Heart left ventricle (tissue), 16 donors: ENCODE measurements at places on chromosomes 1 and 21. TPM values are rescaled to one million over a fixed set of nuclear protein-coding genes. Genes with fewer than 3 reads are reported as not detected.

DNA sequence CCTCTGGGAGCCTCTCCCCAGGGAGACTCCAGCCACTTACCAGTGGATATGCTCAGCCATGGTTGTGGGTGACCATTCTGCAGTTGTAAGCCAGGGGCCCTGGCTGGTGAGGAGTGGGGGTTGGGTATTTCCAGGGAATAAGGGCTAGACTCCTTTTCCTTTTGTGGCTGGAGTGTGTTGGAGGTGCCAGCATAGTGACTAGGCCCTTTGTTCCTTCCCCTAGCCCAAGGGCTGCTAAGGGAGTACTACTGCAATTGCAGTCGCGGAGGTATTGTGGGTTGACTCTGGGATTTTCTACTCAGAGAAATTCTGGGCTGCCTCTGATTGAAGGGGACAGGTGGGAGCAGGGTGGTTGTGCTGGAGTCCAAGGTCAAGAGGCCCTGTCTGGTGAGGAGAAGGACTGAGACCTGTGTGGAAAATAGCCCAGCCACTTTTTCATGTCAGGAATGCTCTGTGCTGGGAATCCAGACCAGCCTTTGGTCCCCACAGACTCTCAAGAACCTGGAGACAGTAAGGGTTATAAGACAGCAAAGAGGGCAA, 43.1 kb downstream of the MROH9 start:
- no peak for DNase-seq

Gene RALGPS2
- total RNA-seq, result 6.6 TPM

GRCh38 chr1:58748666-58749065, 35.2 kb downstream of the JUN start:
- no peak for DNase-seq

- DNase-seq, result no peak
Observed at GRCh38 chr1:53600561-53600960, 138.4 kb downstream of the GLIS1 start.

Gene PIK3CD
- 4.0 TPM for total RNA-seq

Gene BSND
- not detected for total RNA-seq

DNA sequence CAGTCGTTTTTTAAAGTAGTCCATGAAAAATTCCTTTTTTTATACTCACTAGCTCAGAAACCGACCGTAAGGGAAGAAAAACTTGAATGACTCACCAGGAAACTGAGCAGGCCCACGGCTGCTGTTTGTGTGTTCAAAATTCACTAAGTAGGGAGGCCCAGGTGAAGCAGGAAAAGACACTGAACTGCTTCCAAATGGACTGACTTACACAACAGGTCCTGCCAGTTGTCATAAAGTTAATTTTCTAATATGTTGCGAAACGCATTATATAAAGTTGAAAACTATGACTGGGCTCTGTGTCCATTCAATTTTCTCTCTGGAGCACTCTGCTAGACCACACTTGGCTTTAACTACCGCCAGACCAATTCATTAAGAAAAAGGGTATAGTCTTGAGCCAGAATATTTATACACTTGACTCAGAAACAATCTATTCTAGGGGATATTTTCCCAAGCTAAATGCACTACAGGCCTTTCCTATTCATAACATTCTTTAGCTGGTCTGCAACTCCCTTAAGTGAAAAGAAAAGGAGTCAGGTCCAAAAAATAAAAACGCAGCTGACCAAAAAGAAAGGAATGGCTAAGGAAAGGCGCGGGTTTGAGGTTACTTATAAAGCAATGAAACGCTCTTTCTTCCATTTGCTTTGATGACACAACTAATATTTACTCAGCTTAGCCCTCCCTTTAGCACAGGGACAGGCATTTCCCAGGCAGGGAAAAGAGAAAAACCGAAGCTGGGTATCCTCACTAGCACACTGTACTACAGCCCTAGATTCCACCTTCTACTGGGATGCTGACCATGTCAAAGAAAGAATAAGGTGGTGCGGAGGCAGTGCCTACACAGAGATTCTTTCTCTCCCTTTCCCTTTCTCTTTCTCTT, 306.3 kb upstream of the ESRRG start:
- DNase-seq, result no peak

DNA sequence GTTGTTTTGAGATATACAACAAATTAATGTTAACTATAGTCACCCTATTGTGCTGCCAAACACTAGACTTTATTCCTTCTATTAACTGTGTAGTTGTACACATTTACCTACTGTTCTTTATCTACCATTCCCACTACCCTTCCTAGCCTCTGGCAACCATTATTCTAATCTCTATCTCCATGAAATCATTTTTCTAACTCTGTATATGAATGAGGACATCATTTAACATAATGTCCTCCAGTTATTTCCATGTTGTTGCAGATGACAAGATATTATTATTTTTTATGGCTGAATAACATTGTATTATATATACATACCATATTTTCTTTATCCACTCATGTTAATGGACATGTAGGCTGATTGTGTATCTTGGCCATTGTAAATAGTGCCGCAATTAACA, 366.3 kb downstream of the TBX15 start:
- no peak for DNase-seq

DNA sequence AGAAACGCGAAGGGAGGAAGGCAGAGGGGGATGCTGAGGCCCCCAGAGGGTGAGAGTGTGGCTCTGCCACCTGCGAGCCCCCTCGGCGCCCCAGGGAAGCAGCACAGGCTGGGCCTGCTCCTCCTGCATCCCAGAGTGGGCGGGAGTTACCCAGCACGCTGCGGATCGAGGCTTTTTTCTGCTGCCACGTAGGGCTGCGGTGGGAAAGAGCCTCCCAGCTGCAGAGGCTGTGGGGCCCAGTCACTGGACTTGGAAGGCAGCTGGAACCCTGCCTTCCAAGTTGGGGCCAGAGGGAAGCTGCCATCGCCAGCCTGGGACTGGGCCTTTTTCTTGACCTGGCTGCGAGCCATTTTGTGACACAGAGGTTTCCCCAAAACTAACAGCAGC, 2.3 kb upstream of the GRIK3 start:
- DNase-seq, result no peak

GRCh38 chr1:240652549-240652948, 40.6 kb upstream of the GREM2 start:
- DNase-seq, result no peak

- no peak for DNase-seq
Observed at GRCh38 chr1:51859333-51859732, 19.2 kb downstream of the NRDC start.

GRCh38 chr1:64834734-64835133, 89.9 kb downstream of the RAVER2 start:
- no peak for DNase-seq

Gene PDE9A
- total RNA-seq, result 2.8 TPM

- DNase-seq, result peak; percentile 56
Observed at GRCh38 chr1:6098303-6099215, 52.9 kb downstream of the KCNAB2 start.

- DNase-seq, result no peak
Observed at GRCh38 chr1:163230827-163231226, 28.1 kb upstream of the RGS5 start.

- DNase-seq, result no peak
Observed at GRCh38 chr21:32382108-32382644, 10.6 kb downstream of the URB1 start.

Gene NBPF19
- total RNA-seq, result 4.7 TPM

DNA sequence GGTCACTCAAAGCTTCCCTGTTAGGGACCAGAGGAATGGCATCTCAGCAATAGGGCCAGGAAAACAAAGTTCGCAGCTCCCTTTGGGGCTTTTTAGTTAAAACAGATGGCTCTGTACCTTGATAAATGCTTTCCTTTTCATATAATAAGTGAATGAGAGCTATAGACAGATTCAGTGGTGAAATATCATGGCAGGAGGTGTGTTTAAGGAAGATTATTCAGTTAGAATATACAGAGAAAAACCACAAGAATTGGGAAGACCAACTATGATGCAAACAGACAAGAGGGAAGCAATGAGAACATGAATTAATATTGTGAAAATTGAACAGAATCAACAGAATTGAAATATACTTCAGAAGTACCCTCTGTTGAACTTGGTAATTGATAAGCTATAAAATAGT, 379.4 kb downstream of the PLPP3 start:
- DNase-seq, result no peak

- DNase-seq, result no peak
Observed at GRCh38 chr1:22817462-22817861, 106.8 kb downstream of the EPHB2 start.

GRCh38 chr1:25460020-25460419, 29.3 kb downstream of the MACO1 start:
- DNase-seq, result peak; percentile 40

Gene SHE
- total RNA-seq, result 13.1 TPM

Gene KRTAP7-1
- total RNA-seq, result not detected

DNA sequence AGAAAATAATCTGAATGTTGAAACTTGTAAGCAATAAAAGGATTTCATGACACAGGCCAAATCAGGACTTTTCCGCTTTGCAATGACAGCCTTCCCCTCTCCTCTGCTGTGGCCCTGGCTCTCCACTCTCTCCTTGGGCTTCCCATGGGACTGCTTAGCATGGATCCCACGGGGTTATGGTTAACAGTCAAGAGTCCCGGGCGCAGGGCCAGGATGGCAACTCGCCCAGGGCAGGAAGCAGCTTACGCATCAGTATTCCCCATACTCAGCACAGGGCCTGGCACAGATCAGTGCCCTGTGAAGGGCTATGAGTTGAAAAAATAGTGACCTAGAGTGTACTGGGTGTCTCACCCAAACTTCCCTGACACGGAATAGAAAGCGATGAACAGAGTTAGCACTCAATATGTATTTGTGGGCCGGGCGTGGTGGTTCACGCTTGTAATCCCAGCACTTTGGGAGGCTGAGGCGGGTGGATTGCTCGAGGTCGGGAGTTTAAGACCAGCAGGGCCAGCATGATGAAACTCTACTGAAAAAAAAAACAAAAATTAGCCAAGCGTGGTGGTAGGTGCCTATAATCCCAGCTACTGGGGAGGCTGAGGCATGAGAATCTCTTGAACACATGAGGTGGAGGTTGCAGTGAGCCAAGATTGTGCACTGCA, 29.1 kb upstream of the GRHL3 start:
- peak; percentile 85 for DNase-seq

Gene RNU1-3
- total RNA-seq, result 2,349 TPM

- no peak for DNase-seq
Observed at GRCh38 chr1:92921031-92922023, 39.9 kb downstream of the DIPK1A start.

DNA sequence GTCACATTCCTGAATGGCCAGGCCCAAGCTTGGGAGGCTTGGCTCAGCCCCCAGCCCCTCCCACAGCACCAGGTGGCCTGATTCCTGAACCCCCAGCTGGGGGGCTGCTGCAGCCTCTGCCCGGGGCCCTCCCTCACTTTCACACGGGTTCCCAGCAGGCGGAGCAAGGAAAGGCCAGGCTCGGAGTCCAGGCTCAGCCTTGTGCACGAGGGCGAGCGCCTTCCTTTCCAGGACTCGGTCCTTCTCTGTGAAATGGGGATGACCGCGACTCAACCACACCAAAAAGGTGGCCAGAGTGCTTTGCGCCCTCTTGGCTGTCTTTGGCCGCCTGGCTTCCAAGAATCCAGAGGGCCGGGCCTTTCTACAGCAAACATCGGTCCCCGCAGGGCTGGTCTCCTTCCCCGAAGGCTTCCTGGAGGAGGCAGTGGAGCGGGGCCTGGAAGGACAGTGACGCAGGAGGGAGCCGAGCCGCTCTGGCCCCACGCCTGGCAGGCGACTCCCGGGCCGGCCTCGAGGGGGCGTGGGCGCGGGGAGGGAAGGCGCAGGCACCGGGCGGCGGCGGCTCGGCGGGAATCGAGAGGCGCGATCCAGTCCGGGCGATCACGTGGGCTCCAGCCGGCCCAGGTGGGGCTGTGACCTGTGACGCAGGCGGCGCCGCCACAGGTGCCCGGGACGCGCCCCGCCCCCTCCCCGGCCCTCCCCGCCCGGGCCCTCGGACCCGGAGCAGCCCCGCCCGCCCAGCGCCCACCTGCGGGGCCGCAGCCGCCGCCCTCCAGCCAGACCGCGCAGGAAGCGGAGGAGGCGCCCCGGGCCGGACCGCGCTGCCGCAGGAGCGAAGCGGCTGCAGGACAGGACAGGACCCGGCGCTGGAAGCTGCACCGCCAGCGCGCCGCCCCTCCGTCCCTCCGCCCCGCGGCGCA, at the start of gene ARHGEF16:
Gene ARHGEF16 (plus strand): TSS at position 775 of the 920 bp plus-strand sequence. CDS start 8,420 bp downstream, outside the sequence.
- peak; percentile 48 for DNase-seq

DNA sequence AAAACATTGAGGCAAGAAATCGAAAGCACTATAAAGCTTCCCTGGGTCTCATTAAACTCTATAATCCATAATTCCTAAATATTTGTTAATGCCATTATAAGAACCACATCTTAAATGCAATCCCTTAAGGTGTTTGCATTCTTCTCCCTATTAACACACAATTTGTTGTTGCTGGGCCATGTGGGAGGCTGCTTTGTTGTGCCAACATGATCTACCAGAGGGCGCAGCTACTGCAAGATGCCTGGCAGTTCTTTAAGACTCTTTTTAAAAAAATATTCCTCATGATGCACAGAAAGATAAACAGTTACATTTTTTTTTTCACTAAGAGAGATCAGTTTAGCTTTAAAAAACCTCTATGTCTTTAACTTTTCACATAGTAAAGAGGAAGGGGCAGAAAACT, 39.0 kb upstream of the BCAS2 start:
- no peak for DNase-seq

DNA sequence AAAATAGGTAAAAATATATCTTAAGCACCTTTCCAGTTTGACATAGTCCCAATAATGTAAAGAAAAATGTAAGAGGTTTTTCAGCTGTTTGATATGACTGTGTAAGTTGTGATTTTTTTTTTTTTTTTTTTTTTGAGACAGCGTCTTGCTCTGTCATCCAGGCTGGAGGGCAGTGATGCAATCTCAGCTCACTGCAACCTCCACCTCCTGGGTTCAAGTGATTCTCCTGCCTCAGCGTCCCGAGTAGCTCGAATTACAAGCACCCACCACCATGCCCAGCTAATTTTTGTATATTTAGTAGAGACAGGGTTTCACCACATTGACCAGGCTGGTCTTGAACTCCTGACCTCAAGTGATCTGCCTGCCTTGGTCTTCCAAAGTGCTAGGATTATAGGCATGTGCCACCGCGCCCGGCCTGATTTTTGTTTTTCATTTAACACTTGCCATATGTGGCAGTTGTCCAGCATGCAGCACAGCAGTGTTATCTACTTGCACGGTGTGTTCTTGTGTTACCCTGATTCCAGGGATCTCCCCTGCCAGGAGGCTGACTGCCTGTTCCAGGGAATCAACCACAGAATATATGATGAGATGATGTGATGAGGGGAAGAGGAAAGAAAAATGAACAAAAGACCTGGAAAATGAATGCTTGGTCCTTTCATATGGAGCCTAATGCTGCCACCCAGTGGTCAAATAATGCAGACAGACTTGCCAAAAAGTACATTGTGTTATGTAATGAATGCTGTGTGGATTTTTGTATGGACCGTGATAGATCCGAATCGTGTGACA, 79.0 kb downstream of the RAVER2 start:
- DNase-seq, result peak; percentile 34

Gene FCRL3
- total RNA-seq, result not detected

DNA sequence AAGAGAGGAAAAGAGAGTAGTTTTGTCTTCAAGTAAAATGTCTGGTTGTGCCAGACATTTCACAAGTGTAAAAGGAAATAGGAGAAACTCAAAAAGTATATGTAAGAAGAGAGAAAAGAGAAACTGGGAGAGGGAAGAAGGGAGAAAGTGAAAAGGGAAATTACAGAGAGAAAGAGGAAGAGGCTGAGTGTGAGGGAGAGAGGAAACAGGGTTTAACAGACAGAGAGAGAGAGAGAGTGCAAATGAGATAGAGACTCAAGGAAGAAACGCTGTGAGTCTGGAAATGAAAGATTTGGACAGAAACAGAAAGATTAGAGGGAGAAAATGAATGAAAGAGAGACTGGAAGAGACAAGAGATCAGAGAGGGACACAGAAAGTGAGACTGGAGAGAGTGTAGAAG, 806.2 kb downstream of the PLA2G4A start:
- no peak for DNase-seq
